ENCODE measurements at places on chromosomes 13 and 19. TPM values are rescaled to one million over a fixed set of nuclear protein-coding genes. Genes with fewer than 3 reads are reported as not detected.
A peak's percentile ranks its signal among the peaks of the same experiment; 100 is the strongest.

GRCh38 chr13:25847635-25848626, 203.9 kb downstream of the SHISA2 start:
- H3K4me3 ChIP-seq, result no peak overlapping the region
- no peaks in the 10 kb centered on the region for H3K27me3 ChIP-seq
- no peaks in the 10 kb centered on the region for H3K4me1 ChIP-seq
- H3K36me3 ChIP-seq, result no peaks in the 10 kb centered on the region

The TLE6 gene
- 56.4 TPM for total RNA-seq

DNA sequence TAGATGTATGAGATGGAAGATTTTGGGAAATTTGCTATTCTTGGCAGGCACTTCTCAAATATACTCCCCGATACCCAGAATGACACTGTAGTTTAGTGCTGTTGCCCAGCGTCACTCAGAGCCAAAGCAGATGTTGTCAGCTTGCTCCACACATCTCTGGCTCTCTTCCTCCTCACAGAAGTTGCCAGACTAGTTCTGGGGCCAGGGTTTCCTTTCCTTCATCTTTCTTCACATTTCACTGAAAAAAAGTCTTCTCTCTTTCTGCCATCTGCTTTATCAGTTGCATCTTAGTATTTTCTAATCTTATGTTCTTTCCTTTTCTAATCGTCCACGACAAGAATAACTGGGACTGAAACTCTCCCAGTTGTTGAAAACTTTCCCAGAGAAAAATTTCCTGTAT, 251.4 kb downstream of the RGCC start:
- no peak for DNase-seq
- no peak overlapping the region for H3K4me3 ChIP-seq
- no peak overlapping the region for H3K27ac ChIP-seq
- no peaks in the 10 kb centered on the region for H3K4me1 ChIP-seq
- no peaks in the 10 kb centered on the region for H3K36me3 ChIP-seq

DNA sequence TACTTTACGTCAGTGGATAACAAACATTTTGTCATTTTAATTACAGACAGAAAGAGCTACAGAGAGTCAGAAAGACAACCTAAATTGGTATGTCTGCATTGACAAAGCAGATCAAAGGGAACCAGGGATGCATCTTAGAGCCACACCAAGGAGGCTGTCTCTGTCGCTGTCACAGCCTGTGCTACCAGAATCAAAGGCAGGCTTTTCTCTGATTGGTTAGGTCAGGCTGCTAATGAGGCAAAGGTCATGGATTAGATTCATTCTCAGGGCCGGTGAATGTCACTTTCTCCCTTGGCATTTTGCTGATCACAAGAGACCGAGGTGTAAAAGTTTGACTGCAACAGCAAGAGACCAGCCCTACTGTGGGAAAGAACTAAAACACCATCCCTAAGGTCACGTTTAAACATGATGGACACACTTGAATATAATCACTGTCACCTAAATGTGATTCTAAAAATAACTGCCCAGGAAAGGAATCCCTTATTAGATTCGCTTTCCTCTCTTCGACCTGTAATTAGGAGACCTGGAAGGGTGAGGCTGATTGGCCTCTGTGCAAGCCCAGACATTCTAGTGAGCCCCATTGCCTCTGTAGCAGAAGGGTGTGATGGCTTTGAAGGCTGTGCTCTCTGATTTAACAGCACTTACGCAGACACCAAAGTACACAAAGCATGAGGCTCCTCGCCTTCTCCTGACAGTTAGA, 314.4 kb upstream of the NBEA start:
- H3K27me3 ChIP-seq, result no peaks in the 10 kb centered on the region
- no peak overlapping the region for H3K4me3 ChIP-seq
- no peak overlapping the region for H3K27ac ChIP-seq
- peak; percentile 64 for DNase-seq

DNA sequence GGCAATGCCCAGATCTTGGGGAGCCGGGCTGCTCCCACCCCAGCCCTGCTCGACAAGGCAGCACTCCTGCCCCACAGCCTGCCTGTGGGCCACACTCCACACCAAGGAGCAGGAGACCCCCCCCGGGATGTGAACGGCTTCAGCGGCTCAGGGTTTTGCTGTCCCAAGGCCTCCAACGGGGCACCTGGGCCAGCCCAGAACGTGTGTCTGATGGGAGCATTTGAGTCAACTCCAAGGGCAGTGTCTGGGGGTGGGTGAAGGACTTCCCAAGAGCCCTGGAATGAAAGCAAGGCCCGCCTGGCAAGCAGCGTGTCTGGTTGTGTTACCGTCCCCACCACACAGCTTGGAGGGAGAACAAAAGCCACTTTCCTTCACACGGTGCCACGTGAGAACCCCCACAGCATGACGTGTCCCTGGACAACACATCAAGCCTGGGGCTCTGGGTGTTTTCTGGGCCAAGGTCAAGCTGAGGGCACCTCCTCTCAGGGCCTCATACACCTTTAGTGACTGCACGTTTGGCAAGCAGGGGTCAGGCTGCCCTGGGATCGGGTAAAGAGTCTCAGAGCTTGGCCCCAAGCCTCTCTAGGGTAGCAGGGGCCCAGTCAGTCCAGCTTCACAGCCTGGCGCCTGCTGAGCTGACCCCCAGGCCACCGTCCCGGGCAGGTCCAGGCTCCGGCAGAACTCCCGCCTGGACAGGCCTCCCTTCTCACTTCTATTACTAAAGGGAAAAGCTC, 6.0 kb downstream of the C13orf46 start:
- DNase-seq, result no peak
- H3K4me1 ChIP-seq, result peaks cover 2% of the 10 kb centered on the region
- no peaks in the 10 kb centered on the region for H3K27me3 ChIP-seq
